ENCODE measurements at places on chromosomes 11 and 22.
A peak's percentile ranks its signal among the peaks of the same experiment; 100 is the strongest.

GRCh38 chr11:61429346-61429690 lies 457 bp downstream of the CPSF7 start:
- DNase-seq: peak; percentile 89

- no peak for DNase-seq
These were observed 227.7 kb upstream of the TENM4 start for GRCh38 chr11:79668575-79668974.

- DNase-seq: no peak
These were observed 66.8 kb downstream of the LARGE1 start for GRCh38 chr22:33853200-33854097.

DNA sequence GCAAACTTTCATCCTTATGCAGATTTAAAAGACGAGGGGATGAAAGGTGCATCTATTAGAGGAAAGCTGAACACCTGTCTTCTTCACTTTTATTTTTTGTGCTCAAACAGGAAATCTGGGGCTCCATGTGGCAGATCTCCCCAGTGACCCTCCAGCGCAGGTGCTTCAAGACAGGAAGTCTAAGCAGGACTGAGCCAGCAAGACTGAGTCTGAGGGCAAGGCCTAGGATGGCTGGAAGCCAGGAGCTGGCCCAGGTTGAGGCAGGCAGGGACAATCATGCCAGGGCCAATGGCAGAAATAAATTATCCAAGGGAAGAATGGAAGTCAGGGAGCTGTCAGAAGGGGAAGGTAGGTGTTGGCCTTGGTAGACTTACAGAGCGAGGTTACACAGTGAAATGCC lies 101.1 kb upstream of the SPON1 start:
- no peak for DNase-seq

GRCh38 chr22:50208939-50209892 lies 8.4 kb downstream of the SELENOO start:
- DNase-seq: no peak

DNA sequence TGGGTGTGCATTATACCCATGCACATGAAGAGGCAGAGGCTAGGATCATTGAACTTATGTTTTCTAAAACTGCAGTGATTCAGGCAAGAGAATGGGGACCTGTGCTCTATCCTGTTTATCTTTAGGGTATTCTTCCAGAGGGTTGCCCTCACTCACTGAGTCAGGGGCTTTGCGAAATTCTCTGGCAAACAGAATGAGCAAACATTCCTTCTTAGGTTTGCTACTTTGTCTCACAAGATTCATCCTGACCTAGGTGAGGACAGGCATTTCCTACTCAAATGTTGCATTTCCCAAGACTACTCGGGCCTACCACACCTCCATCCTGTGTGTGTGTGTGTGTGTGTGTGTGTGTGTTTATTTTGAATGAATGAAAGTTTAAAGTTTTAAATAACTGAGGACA lies 2.7 kb upstream of the EIF3M start:
- no peak for DNase-seq

- no peak for DNase-seq
These were observed 7.1 kb downstream of the TPCN2 start for GRCh38 chr11:69055598-69056516.

DNA sequence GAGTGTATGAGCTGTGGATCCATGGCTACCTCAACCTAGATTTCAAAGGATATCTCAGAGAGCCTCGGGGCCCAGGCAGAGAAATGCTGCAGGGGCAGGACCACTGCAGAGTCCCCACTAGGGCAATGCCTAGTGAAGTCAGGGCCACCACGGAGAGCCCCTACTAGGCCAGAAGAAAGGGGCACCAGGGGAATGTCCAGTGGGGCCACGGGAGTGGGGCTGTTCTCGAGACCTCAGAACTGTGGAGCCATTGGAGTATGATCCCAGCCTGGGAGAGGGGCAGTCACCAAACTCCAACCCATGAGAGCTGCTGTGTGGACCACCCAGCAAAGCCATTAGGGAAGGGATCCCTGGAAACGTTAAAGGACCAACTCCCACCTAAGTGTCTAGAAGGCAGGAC lies 24.5 kb downstream of the RTL6 start:
- DNase-seq: no peak

- no peak for DNase-seq
These were observed 93.3 kb downstream of the SGSM3 start for GRCh38 chr22:40463683-40464082.

GRCh38 chr11:6312106-6312505 lies 8.2 kb downstream of the CAVIN3 start:
- DNase-seq: no peak

- DNase-seq: no peak
These were observed 85.9 kb downstream of the SBF2 start for GRCh38 chr11:10208131-10208575.

- no peak for DNase-seq
These were observed 9.0 kb downstream of the PAMR1 start for GRCh38 chr11:35516403-35516802.

- no peak for DNase-seq
These were observed 30.3 kb downstream of the BLID start for GRCh38 chr11:122085712-122086111.

DNA sequence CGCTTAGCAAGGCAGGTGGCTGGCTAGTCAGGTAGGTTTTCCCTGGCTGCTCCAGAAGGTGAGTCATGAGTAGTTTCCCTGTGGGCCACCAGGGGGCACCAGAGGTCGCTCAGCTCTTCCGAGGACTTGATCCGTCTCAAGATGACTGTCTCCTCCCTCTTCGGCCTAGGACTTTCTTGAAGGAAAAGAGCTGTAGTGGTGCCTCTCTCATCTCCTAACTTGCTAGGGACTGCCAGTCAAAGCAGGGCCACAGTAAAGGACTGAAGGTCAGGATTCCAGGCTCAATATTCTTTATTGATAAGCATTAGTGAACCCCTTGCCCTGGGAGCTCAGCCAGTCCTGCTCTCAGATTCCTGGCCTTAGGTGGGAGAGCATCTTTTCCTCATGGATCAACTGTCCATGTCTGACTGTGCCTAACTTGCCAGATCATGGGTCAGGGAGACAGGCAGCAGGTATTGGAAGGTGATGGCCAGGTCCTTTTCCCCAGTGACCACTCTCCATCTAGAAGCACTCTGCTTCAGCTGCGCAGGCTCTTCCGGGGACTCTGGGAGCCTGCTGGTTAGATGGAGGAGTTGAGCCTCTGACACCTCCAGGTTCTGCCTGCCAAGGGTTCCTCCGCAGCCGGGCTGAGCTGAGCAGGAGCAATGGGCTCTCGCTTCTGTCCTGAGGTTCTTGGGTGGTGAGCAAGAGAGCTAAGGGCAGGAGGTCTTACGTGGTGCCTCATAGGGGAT lies 1.9 kb downstream of the POLD4 start:
- peak; percentile 77 for DNase-seq

GRCh38 chr22:17712441-17712840 lies 61.8 kb downstream of the BID start:
- DNase-seq: no peak

GRCh38 chr11:22780952-22781593 lies 48.5 kb downstream of the SVIP start:
- DNase-seq: no peak

GRCh38 chr22:50470491-50470890 lies 4.3 kb downstream of the SBF1 start:
- DNase-seq: no peak

GRCh38 chr22:44440224-44441160 lies 57.5 kb downstream of the RTL6 start:
- peak; percentile 74 for DNase-seq

DNA sequence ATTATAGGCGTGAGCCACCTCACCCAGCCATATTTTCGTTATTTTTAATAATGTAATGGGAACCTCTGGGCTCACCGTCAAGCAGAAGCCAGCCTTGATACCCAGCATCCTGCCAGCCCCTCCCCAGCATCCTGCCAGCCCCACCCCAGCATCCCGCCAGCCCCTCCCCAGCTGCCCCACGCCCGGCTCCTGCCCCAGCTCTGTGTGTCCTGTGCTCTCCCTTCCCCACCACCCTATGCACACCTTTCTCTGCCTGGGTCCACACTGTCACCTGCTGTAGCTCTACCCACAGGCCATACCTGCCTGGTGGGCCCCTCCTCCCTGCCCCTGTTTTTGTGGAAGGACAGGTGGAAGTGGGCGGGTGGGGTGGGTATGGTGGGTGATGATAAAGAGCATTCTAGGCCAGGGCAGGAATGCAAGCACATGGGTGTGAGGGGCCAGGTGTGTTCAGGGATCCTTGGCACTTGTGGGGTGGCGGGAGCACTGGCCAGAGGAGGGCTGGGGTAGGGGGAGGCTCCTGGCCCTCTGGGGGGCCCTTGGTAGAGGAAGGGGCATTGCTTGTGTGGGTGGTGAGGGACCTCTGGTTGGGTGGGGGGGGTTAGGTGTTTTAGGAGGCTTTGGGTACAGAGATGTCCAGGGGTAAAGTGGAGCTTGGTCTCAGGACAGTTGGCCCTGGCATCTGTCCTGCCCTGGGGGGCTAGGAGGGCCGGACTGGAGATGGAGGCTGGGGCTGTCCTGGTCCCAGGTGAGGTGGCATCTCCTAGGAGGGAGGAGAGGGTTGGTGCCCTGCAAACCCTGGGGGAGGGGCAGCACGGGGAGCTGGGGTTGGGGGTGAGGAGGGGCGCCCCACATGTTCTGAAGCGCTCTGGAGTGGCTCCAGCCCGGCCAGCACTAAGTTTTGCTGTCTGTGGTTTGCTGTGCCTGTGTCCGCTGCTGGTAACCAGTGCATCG lies 25.9 kb upstream of the GRAMD4 start:
- DNase-seq: no peak

DNA sequence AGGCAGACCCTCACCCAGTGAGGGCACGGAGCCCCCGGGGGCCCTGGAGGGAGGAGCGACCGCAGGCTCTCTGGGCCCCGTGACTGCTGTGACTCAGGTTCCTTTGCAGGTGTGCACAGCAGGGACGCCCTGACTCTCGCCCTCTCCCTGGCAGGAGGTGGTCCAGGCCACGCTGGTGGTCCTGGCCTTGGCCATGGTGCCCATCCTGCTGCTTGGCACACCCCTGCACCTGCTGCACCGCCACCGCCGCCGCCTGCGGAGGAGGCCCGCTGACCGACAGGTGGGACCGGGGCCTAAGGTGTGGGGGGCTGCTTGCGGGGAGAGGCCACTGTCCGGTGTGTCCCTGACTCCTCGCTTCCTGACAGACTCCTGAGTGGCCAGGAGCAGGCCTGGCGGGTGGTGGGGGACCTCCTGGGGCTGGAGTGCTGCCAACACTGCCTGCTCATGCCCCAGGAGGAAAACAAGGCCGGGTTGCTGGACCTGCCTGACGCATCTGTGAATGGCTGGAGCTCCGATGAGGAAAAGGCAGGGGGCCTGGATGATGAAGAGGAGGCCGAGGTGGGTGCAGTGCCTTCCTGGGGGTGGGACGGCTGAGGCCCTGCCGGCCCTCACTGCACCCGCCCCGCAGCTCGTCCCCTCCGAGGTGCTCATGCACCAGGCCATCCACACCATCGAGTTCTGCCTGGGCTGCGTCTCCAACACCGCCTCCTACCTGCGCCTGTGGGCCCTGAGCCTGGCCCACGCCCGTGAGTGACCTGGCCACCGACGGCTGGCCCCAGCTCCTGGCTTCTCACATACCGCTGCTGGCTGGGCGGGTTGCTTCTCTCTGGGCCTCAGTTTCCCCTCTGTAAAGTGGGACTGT lies 10.9 kb downstream of the TCIRG1 start:
- peak; percentile 44 for DNase-seq

- DNase-seq: no peak
These were observed 106.4 kb downstream of the SYN3 start for GRCh38 chr22:32951807-32952153.

DNA sequence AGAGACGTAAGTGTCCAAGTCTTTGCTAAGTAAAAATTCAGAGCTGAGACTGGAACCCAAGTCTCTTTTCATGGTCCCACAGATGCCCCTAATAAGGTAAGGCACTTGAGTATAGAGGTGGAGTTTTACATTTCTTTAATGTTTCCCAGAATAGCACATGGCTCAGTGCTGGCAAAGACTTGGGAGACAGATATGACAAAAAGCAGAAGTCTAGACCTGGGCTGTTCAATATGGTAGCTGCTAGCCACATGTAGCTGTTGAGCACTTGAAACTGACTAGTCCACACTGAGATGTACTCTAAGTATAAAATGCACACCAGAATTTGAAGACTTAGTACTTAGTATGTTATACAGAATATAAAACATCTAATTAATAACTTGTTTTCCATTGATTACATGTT lies 17.6 kb downstream of the VSTM5 start:
- DNase-seq: no peak

DNA sequence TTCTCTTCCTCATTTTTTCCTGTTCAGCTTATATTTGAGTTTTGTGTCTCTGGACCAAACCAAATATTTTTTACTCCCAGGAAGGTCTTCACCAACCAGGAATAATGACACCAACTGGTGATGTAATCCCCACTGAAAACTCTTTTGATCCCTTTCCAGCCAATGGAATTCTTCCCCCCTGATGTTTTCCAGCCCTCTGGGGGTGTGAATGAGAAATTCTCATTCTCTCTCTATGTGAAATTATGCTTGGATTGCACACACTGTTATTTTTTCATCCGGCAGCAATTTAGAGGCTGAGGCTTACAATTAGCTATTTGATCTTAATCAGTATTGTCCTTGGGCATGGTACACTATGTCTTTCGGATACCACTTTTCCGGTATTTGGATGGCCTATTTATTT lies 39.5 kb upstream of the SLC1A2 start:
- DNase-seq: no peak

- DNase-seq: no peak
These were observed 541.4 kb upstream of the CCDC90B start for GRCh38 chr11:83827520-83827919.

DNA sequence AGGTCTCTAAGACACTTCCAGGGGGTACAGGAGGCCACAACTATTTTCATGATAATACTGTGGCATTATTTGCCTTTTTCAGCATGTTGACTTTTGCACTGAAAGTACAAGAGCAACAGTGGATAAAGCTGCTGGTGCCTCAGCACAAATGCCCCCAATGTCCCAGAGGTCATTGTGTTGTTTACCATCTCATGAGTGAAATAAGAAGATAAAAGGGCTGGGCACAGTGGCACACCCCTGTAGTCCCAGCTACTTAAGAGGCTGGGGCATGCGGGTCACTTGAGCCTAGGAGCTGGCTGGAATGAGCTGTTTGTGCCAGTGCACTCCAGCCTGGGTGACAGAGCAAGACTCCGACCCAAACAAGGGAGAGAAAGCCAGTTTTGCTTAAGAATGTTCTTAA lies 72.6 kb upstream of the RAB1B start:
- DNase-seq: no peak
